ENCODE measurements at places on chromosomes 3 and 15.

GRCh38 chr3:179898024-179898423 lies 138.7 kb downstream of the PEX5L start:
- DNase-seq: peak; percentile 7

- peak; percentile 17 for DNase-seq
These were observed 17.8 kb upstream of the NR2E3 start for GRCh38 chr15:71792521-71792920.

- no peak for DNase-seq
These were observed 50.3 kb downstream of the ABTB1 start for GRCh38 chr3:127723011-127723567.

- peak; percentile 64 for DNase-seq
These were observed 19.0 kb downstream of the SYNM start for GRCh38 chr15:99123713-99124451.

GRCh38 chr3:27943106-27943505 lies 221.0 kb upstream of the EOMES start:
- DNase-seq: no peak

GRCh38 chr3:146803745-146804144 lies 198.6 kb upstream of the PLSCR5 start:
- no peak for DNase-seq

DNA sequence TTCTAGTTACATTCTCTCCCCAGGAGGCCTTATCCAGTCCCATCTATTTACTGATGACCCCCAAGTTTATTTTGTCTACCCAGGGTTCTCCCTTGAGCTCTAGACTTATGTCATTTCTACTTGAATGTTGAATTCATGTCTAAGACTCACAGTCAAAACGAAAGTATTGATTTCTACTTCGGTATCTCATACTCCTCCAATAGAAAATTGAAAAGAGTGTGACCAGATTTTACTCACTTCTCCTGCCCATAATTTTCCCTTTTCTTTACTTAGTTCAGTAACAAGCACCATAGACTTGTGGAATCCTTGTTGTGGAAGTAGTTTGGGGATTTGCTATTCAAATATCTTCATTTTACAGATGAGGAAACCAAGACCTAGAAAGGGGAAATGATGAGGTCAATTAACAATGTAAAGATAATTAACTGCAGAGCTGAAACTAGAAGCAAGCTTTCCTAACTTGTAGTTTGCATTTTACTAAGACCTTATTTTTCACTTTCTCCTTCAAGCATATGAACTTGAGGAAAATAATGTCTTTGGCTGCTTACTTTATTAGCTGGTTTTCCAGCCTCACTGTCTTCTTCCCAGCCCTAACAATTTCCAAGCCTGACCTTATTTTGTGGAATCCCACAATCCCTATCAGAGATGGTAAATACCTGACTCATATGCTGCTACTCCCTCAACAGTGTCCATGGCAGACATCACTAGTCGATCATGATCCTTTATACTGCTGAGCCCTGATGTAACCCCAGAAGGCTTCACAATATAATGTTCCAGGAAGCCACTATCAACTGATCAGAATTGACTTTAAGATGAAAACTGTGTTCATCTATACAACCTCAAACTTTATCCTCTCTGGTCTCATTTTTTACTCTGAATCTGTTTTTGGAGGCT lies 123.9 kb upstream of the AGBL1 start:
- no peak for DNase-seq

DNA sequence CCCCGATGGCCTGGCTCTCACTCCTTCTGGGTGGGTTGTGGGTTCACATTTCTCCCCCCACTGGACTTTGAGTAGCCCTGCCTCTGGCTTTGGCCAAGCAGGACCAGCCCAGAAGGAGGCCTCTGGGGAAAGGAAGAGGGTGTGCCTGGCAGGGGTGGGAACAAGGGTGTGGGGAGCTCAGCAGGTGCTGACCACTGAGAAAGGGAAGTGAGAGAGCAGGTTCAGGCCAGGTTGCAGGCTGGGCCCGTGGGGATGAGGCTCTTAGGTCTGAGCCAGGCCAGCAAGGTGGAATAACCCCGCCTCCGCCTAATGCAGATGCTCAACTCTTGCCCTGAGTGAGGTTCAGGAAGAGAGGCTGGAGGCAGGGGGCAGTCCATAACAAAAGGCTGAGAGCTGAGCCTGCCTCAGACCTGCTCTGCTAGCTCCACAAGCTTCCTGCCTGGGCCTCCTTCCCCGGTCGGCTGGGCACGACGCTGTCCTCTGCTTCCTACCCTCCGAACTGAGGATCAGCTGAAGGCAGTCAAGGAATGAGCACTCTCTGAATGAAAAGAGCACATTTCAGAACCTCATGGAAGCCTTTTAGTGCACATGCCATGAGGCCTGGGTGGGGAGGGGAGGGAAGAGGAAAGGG lies 82.7 kb downstream of the TLE3 start:
- no peak for DNase-seq

DNA sequence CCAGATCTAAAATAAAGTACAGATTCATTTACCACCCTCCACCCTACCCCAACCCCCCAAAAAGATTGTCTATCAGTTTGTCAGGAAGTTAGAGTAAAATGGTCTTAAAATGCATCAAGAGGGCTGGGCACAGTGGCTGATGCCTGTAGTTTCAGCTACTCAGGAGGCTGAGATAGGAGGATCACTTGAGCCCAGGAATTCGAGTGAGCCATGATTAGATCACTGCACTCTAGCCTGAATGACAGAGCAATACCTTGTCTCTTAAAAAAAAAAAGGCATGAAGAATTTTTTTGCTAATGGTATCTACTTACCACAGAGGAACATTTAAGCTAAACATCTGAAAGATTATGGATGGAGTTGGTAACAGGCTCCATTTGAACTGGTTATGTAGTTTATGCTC lies 71.0 kb downstream of the RBM6 start:
- DNase-seq: peak; percentile 5

DNA sequence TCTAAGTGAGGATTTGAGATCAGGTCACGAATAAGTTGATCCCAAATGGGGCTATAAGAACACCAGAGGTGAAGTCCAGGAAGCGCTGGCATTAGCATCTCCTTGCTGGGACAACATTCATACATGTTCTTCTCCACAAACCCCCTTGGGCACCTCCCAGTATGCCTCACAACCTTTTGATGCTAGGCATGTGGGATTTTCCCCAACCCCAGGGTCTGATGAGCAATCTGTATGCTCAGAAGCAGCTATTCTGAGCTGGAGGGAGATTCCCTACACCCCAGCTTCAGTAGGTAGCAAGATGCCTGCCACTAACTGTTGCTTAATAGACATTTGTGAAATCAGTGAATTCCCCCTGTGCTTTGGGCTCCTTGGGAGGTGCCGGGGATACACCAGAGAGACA lies 32.2 kb downstream of the SLC6A11 start:
- peak; percentile 26 for DNase-seq

DNA sequence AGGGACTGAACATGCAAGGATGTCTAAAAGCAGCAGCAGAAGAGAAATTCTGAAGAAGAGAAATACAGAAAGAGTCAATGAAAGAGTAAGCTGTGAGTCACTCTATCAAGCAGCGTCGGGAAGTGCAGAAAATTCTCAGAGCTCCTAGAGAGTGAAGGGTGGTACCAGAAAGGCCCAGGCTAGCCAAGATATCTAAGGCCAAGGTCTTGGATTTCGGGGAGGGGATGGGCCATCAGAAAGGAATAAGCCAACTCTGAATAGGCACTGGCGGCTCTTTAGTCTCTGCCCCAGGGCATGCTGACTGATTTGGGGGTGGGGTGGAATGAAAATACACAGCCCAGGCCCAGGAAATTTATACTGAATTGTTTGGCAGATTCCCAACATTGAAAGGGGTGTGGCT lies 70.8 kb downstream of the GPR156 start:
- DNase-seq: no peak

GRCh38 chr3:32632533-32633265 lies 52.3 kb upstream of the CNOT10 start:
- DNase-seq: no peak

- no peak for DNase-seq
These were observed 105.2 kb downstream of the LRIG1 start for GRCh38 chr3:66395635-66396034.

Measured in keratinocyte (primary cell).